Activated T-helper 2 cell treated with anti-CD3 and anti-CD28 coated beads, Interferon-gamma antibody, Interleukin-2, Interleukin-4, amounts not matched to agents 10 μg/mL and 5 μg/mL and 100 μg/mL, durations not matched to agents 14 hours and 24 hours and 36 hours (primary cell): ENCODE measurements at places on chromosomes 6 and 20.

- no peak for DNase-seq
These were observed 7.8 kb upstream of the MRPS18A start for GRCh38 chr6:43695215-43695966.

GRCh38 chr20:33183312-33183711 is 15.4 kb downstream of the BPIFA2 start:
- no peak for DNase-seq

GRCh38 chr6:73418081-73418741 is 23.6 kb downstream of the DDX43 start:
- DNase-seq: no peak

- no peak for DNase-seq
These were observed 52.6 kb downstream of the TASP1 start for GRCh38 chr20:13586133-13586532.

DNA sequence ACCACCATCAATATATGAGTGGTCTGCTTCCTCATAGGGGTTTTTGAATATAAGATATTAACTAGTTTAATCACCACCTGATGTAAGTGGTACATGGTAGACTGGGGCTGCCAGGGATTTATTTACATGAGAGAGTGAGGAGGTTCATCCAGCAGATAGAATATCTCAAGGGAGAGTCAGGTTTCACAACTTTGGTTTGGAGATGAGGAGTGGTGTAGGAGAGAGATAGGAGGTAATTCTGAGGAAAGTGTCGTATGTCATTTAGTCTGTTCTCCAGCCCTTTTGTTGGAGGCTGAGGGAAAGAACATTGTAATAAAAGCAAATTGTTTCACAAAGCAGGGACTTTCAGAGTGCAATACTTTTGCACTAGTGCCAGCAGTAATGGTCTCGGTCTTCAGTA is 16.8 kb downstream of the L3MBTL3 start:
- DNase-seq: no peak

DNA sequence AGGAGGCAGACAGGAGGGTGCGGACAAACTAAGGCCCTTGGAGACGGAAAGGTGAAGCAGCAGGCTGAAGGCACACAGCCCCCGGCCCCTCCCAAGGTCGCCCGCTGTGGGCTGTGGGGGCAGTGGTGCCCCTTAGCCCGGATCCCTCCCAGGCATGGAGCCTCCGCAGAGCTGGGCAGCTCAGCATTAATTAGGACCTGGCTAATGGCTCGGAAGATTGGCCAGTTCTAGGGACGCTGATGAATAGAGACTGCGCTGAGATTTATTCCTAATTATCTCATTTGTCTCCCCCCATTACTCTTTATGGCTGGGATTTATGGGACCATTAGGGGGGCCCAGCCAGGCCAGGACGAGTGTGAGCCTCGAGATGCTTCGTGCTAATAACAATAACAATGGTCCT is 20.4 kb downstream of the MDFI start:
- DNase-seq: no peak

- no peak for DNase-seq
These were observed 61.9 kb downstream of the KCNQ5 start for GRCh38 chr6:72683797-72684196.

- DNase-seq: no peak
These were observed 42.8 kb upstream of the MRPS10 start for GRCh38 chr6:42260396-42260888.

- no peak for DNase-seq
These were observed 22.6 kb upstream of the DYNLRB1 start for GRCh38 chr20:34493646-34494045.

DNA sequence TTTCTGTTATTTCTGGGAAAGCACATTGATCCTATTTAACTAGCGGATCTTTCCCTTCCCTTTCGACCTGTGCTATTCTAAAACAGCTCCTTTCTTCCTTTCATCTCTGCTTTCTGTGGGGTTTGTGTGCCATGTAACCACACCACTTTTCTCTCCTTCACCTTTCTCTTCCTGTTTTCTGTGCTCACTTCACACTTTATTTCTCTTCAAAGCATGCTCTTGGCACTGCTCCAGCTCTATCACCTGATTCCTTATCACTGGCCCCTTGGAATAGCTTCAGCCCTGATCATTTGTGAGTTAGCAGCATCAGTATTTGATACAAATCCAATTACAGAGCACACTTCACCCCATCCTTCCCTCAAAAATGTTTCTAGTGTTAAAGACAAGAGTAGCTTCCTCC is 8.1 kb upstream of the METTL24 start:
- DNase-seq: no peak

GRCh38 chr6:48714699-48715098 is 603.7 kb upstream of the PTCHD4 start:
- no peak for DNase-seq

GRCh38 chr6:113599444-113599843 is 257.7 kb upstream of the MARCKS start:
- DNase-seq: no peak

GRCh38 chr6:88619951-88620350 is 343.5 kb downstream of the RNGTT start:
- no peak for DNase-seq

DNA sequence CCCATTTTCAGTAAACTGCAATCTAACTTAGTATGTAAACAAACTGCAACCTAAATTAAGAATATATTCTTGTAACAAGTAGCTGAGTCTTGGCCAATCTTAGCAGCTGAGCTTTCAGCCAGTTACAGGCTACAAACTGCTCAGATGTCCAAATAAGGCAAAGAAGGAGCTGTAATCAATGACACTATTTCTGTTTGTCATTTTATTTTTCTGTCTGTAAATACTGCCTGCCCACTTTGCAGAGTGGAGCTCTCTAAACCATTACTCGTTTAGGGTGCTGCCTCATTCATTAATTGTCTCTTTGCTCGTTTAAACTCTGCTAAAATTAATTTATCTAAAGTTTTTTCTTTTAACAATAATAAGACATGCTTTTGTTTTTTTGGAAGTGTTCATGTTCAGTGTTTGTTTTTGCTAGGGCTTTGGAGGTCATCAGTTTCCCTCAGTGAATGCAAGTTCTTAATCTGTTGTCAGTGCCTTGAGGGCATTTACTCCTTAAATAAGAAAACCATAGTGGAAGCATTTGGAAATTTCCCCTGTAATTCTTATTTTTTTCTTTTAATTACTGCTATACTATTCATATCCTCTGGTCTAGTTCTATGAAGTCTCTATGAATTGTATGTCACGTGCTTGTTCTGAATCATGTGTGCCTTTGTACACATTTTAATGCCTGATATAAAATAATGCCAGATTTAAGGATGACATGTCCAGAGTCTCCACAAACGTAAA is 3.6 kb upstream of the PRL start:
- no peak for DNase-seq
